Stimulated activated effector memory CD8-positive, alpha-beta T cell treated with anti-CD3 and anti-CD28 coated beads, Interleukin-12 subunit alpha, Interleukin-12 subunit beta, amount 100 ng/mL, for 72 hours (primary cell): ENCODE measurements at places on chromosomes 5 and 9.

DNA sequence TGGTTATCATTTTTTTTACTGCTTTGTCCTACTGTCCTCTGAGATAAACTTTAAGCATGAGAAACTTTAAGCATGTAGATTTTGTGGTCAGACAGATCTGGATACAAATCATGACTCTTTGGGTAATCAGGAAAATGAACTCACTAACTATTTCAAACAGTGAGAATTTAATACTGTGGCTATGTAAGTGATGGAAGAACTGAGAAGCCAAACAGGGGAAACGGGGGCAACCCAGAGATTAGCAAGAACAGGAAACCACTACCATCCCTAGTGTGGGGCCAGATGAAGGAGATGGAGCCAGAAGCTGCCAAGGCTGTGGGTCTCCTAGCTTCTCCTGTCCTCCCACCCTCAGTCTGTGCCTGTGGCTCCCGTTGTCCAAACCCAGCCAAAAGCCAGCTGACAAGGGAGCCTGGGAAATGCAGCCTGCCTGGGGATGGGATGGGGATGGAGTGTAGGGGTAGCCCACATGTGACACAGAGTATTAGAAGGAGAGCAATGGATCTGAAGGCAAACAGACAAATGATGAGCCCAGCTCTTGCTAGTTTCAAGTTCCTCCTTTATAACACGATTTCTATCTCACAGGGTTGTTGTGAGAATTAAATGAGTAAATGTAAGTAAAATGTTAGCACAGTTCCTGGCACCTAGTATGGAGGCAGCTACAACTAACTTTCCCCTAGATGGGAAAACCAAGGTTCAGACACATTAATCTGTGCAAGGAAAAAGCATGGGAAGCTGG is 27.7 kb upstream of the CDC23 start:
- no peak for DNase-seq

- no peak for DNase-seq
Observed at GRCh38 chr9:90945336-90945735, 143.7 kb downstream of the SYK start.

DNA sequence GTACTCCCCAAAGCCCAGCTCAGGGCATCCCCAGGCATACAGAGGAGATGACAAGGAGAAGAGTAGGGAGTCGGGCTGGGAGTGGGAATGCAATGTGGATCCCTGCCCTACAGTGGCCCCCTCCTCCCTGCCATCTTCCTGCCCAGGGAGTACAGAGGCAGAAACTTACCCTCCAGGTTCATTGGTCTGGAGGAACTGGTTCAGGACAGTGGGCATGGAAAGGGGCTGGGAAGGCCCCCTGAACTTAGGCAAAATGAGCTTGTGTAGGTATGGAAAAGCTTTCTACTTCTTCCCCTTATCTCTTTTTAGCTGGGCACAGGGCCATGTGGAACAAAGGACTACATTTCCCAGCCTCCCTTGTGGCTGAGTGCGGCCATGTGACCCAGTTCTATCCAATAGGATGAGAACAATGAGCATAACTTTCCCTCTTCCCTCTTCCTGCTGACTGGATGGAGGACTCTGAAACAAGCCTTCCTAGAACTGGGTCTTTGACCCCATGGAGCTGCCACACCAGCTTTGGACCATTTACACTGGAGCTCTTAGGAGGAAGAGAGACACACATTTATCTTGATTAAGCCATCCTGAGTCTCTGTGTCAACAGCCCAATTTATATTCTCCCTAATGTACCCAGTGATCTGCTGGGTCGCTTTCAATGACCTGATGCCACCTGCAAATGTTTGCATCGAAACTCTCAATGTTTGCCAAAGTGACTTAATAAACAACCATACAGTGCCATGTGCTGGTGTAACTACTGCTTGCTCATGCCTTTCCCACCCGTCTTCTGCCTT is 25.0 kb upstream of the HMCN2 start:
- no peak for DNase-seq

DNA sequence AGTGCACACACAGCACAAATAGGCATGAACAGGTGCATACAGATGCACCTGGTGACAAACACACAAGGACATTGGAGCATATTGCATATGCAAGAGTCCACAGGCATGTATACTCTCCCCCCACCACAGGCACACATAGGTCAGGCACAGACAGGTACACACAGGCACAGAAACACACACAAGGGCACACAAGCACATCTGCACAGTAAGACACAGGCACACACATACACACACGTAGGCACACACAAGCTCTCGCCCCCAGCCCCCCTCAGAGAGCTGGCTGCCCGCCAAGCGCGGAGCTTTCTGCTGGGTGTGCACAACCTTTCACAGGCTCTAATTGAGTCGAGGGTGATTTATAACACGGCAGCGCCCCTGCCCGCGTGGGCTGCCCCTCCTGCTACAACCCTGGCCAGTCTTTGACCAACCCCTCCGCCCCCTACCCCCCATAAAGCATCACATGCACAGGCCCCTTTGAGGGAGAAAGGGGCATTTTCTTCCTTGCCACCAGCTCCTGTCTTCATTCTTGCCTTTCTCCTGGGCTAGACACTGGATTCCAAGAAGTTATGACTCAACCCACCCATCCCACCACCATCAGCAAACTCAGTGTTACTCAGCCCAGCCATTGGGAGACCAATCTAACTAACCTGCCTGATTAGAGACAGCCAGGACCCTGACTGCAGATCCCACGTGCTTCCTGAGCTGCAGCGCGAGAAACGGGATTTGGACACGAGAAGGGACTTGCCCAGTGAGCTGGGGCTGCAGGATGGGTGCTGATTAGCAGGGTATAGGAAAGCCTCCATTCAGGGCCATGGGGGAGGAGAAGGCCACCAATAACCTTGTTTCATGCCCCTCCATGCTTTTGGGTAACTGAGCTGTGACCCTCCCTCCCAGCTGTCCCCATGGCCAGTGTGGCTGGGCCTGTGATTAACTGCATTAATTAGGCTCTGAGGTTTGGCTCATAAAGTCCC is 42.8 kb upstream of the PSD2 start:
- DNase-seq, result no peak

- DNase-seq, result no peak
Observed at GRCh38 chr5:50653946-50654345, 12.5 kb upstream of the PARP8 start.

DNA sequence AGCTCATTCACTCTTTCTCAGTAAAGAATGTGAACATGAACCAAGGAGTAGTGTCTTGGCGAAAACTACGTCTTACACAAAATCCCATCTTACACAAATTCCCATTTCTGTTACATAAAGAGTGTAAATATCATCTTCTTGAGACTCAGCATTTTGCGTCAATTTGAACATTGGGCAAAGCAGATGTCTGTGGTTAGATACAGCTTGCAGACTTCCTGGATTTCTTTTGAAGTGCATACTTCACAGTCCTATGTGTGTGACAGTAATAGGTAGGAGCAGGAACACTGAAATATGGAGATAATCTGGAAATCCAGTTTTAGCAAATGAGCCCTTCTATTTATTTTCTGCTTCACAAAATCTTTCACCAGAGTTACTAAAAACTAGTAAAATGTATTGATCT is 58.8 kb downstream of the C6 start:
- no peak for DNase-seq

DNA sequence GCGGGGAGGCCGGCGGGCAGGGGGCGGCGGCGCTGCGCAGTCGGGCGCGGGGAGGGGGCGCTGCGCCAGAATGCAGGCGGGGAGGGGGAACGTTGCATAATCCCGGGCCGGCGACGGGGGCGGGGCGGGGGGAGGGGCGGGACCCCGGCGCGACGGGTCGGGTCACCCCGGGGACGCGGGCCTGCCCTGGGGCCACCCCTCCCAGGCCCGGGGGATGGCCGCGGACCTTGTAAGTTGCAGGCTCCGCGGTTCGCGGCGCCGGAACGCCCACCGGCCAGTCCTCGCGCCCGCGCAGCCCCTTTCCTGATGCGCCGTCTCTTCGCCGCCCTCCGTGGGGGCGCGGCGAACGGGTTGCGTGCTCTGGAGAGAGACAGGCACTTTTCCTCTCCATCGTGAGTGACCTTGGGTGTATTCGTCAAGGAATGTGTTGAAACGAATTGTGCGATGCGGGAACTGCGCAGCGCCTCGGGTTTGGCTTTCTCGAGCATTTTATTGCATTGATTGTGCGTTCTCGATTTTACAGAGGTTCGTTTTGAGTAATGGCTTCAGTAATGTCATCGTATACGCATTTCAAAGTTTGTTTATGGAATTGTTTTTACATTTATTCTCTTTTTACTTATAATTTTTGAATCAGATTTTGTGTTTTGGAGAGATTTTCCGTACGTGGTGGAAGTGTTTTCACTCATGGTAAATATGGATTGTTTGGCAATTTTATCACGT is 802 bp downstream of the SPIN1 start:
- peak; percentile 74 for DNase-seq

DNA sequence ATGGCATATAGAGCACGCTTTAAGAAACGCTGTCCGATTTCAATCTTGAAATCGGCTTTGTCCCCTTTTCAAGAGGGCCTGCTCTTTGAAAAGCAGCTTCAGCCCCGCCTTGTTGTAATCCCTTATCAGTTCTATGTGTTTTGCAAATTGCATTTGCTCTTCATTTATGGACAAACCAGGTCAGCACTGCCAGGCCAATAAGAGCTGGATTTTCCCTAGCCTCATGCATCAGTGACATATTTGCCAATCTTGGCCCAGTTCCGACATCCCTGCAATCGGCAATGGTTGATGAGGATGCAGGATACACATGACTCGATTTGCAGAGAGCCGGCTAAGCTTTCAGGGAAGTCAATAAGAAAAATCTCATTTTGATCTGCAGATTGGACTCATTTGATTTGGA is 529.1 kb upstream of the CLINT1 start:
- no peak for DNase-seq

- DNase-seq, result peak; percentile 34
Observed at GRCh38 chr5:40680741-40681362, 1.1 kb downstream of the PTGER4 start.

DNA sequence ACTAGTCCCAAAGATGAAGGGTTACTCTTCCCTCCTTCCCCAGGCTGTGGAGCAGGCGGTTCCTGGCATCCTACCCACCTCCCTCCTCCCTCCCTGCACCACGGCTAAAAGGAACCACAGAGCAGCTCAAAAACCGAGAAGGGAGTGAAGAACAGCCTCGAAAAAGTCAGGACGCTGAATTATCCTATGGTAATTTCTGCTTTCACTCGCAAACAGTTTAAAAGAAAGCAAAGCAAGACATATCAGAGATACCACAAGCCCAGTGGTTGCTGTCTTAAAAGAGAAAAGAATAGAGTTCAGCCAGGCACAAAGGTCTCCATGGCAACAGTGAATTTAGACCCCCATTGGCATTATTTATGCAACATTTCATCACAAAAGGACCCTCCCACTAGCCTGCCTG is 315.4 kb downstream of the CTNND2 start:
- no peak for DNase-seq

- DNase-seq, result no peak
Observed at GRCh38 chr5:61461926-61462325, 129.9 kb downstream of the ZSWIM6 start.

GRCh38 chr9:19511694-19512093 is 102.9 kb downstream of the ACER2 start:
- no peak for DNase-seq

DNA sequence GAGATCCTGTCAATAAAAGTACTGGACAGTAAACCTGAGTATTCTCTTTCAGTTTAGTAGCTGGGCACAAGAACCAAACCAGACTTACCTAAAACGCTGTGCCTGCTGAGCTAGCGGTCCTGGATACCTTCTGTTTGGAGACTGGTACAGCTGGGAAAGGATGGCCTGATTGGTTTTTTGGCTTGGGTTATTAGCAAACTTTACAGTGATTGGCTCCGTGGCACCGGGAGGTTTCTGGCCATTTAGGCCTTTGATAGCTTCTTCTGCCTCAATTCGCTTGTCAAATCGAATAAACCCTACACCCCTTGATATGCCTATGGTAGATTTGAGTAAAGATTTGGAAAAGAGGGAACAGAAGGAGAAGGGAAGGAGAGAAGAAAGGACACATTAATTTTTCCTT is 124.7 kb downstream of the ELAVL2 start:
- no peak for DNase-seq
